NCI-H2029 (cell line): ENCODE measurements at places on chromosomes 2 and 18.

DNA sequence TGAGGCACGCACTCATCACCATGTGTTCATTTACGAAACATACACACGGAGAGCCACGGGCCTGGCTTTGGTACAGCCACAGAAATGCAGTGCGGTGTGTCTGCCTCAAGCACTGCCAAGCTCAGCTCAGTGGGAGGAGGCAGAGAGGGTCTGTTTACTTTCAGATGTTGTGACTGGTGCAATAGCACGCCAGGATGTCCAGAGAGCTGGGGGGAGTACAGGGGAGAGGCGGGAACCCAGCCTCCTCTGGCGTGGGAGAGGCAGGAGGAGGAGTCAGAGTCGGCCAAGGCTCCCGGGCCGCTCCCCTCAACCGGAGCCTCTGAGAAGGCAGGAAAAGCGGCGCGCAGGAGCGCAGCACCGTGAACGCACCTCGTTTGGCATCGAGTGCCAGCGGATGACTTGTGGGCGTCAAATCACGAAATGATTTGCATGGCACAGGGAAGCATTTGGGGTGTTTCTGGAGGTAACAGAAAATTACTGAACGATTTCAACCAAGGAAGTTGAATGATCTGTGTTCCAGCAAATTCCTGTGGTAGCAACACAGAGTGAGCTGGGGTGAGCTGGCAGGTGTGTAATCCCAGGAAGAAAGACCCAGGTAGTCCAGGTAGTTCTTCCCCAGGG lies 143.0 kb downstream of the ZNF516 start:
- peak; percentile 62 for DNase-seq

DNA sequence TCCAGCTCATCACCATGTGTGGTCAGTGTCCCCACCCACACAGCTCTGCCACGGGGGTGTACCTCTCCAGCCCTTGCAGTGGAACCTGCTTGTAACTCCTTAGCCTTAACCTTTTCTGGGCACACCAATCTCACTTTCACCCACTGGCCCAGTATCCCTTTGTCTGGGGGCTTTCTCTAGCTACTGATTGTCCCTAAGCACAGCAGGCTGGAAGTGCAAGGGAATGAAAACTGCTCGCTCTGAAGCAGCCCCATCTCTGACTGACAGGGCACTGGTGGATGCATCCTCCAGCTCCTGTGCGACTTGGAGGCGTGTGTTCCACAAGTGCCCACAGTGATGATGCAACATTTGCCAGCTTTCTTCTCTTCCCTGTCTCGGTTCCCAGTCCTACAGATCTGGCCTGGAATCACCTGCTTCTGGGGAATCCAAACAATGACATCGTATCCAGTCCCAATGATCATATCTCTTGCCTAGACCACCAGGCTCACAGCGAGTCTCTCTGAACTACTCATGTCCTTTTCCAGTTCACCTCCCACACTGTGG lies 33.6 kb downstream of the SCTR start:
- DNase-seq, result no peak

- DNase-seq, result no peak
Observed at GRCh38 chr2:137051778-137052398, 286.5 kb downstream of the THSD7B start.

GRCh38 chr2:137511526-137511925 lies 452.7 kb upstream of the HNMT start:
- no peak for DNase-seq

DNA sequence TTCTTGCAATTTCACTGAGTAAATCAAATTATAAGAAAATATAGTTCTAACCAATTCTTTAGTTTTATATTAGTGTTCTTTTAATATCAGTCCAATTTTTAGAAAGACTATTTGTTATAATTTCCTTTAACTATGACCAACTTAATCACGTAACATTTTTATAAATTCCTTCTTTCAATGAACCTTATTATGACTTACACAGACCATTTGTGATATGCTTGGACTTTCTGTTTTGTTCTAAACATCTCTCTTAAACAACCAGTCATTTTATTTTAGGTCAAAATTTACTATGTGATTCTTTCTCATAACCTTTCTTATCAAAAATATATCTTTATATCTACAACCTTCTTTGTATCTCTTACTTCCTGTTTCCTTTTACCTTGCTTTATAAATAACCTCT lies 39.5 kb upstream of the DYNAP start:
- DNase-seq, result no peak

DNA sequence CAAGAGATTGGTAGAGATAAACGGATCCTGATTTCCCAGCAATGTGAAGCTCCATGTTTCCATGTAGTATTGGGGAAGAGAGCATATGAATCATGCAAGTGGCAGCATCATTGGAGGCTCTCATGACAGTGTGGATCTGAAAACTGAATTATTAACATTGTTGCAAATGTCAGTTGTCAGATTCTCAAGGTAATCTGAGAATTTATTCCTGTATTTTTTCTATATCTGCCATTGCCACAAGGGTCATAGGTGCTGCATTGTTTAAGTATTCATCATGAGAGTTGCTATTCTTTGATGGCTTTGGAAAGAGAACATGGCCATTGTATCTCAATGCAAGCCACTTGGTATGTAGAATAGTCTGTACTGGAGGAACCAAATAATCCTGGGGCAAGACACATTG lies 1217.0 kb upstream of the ZEB2 start:
- DNase-seq, result no peak

- DNase-seq, result no peak
Observed at GRCh38 chr2:230925879-230926765, 1.1 kb upstream of the GPR55 start.
